Activated CD8-positive, alpha-beta memory T cell treated with anti-CD3 and anti-CD28 coated beads for 1 hour (primary cell): ENCODE measurements at places on chromosomes 16 and 17.

DNA sequence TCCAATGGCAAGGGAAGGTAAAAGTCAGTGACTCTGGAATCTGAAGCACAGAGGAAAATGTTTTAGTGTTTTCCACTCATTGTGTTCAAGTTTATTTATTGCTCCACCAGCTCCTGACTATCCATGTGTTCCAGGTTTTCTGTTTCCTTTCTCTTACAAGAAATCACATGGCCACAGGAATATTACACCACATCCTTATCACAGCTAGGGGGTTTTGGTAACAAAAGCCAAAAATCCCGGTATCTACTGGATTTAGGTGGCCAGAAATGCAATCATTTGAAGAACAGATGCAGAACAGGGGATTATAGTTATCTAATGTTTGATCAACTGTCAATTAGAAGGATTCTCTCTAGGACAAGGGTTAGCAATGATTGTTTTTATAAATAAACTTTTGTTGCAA is 47.9 kb downstream of the STH start:
- DNase-seq = no peak

DNA sequence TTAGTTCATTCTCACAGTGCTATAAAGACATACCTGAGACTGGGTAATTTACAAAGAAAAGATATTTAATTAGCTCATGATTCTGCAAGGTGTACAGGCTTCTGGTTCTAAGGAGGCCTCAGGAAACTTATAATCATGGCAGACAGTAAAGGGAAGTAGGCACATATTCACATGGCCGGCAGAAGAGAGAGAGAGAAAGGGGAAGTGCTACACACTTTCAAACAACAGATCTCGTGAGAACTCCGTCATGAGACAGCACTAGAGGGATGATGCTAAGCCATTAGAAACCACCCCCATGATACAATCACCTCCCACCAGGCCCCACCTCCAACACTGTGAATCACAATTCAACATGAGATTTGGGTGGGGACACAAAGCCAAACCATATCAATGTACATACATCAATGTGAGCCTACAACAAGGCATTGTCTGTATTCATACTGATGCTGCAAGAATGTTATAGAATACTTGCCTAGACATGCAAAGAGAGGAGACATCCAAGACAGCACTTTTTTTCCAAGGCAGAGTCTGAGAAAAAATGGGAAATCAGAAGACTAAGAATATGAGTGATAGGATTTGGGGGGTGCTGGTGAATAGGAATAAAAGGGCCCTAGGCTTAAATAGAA is 114.8 kb upstream of the XYLT1 start:
- DNase-seq = no peak

GRCh38 chr16:60704726-60705125 is 1331.5 kb downstream of the CDH8 start:
- no peak for DNase-seq

DNA sequence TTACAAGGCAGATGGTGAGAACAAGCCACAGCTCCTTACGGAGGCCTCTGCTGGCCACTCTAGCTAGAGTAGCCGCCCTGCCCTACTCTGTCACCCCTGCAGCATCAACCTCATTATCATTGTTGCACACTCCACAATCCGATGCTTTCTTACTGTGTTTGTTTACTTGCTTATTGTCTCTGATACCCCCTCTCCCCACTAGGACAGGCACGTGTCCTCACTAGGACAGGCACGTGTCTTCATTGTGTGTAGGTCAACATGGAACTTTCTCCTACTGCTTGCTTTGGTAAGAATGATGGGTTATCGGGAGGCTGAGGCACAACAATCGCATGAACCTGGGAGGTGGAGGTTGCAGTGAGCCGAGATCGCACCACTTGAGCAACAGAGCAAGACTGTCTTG is 63.9 kb downstream of the KNOP1 start:
- DNase-seq = no peak

DNA sequence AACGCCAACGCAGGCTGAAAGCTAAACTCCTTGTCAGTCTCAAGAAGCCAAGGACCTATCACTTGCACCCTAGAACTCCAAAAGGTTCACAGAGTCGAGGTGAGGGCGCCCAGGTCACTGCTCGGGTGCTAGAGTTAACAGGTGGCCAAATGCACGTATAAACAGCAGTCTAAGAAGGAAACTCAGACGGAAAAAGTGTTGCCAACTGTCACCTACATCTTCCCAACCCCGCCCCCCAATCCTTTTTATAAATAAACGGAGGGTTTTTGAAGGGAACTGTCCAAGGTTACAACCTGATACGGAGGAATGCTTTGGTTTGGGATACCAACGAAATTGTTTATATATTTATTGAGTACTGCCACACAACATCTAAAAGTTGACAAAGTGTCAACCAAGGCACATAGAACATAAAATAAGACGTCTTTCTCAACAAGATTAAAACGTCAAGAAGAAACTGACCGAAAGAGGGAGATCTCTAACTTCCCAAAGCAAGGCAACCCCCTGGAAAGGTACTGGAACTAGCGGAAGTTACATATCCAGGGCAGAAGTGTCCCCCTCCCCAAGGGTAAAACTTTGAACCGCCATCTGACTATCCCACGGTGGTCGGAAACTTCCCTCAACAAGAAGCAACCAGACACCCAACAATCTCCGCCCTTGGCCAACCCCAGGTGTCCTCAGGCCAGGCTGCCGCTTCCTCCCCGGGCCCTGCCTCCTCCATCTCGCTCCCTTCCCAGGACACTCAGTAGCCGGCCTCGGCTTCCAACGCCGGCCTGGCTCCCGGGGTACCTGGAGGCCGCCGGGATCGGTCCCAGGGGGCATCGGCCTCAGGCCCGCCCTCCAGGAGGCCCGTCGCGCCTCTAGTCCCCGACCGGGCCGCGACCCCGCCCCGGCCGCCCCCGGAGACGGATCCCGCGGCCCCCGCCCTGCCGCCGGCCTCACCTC is 982 bp downstream of the SPAG9 start:
- peak; percentile 24 for DNase-seq

DNA sequence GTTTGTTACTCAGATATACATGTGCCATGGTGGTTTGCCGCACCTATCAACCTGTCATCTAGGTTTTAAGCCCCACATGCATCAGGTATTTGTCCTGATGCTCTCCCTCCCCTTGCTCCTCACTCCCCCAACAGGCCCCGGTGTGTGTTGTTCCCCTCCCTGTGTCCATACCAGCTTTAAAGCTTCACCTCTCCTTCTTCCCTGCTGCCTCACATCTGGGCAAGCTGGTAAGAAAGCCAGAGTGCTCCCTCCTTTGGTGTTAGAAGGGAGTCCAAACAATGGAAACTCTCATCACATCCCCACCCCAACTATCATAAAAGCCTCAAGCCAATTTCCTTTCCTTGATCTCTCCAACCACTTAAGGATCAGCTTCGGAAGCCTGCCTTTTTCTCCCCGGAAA is 1115.6 kb upstream of the GOT2 start:
- DNase-seq = no peak

DNA sequence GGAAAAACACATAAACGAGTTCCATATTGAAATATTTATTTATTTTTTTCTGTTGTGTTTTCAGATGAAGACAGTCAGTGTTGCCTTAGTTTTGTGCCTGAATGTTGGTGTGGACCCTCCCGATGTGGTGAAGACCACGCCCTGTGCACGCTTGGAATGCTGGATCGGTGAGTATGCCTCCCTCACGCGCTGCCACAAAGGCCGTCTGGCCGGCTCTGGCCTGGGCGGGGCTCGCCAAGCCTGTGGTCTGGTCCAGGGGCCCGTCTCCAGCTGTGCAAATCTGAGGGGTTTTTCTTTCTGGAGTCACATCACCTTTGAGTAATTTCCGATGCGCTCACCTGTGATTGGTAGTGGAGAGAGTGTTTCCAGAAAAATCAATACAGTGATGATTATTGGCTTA is 81.0 kb downstream of the RPTOR start:
- no peak for DNase-seq

DNA sequence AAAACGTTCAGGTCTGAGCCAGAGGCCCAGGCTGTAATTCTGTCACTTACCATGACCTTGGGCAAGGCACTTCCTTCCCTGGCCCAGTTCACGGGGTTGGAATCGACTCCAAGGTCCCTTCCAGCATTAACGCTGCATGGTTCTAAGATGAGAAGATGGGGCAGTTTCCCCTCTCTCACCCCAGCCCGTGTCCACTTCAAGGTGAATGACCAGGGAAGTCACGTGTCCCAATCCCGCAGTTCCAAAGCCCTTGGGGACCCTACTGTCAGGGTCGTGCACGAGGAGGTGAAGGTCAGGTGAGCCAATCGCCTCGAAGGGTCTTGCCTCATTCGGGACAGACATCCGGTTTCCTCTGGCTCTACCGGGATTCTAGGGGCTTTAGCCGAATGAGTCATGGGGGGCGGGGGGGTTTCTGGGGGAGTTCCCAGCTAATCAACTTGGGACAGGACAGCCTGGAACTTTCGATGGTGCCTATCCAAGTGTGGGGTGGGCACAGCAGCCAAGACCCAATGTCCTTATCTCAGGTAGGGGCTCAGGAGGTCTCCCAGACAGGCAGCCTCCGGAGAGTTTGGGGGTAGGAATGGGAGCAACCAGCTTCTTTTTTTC is 762 bp upstream of the CSF3 start:
- DNase-seq = no peak

DNA sequence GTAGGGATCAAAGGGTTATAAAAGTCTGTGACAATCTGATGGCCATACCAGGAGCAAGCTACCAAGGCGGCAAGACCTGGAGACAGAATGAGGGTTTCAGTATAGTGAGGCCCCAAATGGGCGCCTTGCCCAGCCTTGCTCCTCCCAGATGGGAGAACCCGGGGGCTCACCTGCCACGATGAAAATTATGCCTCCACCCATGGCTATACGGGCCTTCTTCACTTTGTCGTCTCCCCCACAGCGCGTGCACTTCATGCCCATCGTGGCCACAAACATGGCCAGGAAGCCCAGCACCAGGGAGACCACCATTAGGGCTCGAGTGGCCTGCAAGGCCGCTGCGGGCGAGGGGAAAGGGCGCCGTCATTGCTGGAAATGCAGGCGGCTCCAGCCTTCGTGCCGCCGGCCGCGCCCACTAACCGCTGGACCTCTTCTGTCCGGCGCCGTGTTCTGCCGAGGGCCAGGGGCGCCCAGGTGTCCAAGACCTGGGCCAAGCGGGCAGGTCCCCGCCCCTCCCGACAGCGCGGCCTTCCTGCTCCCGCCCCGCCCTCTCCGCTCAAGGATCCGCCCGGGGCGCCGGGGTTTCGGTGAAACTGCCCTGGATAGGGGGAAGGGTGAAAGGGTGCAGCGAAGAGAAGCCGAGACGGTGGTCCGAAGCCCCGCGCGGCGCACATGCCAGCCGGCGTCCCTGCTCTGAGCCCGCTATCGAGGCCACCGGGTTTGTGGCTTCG is 1.5 kb downstream of the CLDN7 start:
- DNase-seq = no peak

DNA sequence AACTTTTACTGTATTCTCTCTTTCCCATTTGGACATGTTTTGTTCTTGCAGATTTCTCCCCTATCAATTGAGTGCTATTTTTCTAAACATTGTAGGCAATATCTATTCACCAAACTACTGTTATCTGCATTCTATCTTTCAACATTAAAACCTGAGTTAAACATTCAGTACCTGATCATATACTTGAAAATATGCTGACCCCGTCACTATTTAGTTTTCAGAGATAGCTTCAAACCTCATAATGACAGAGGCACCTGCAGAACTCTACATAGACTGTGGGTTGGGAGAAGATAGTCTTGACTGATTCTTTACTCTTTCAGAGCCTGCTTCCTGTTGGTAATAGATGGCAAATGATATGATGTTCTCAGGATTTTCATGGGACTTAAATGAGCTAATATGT is 965.7 kb upstream of the GOT2 start:
- no peak for DNase-seq

DNA sequence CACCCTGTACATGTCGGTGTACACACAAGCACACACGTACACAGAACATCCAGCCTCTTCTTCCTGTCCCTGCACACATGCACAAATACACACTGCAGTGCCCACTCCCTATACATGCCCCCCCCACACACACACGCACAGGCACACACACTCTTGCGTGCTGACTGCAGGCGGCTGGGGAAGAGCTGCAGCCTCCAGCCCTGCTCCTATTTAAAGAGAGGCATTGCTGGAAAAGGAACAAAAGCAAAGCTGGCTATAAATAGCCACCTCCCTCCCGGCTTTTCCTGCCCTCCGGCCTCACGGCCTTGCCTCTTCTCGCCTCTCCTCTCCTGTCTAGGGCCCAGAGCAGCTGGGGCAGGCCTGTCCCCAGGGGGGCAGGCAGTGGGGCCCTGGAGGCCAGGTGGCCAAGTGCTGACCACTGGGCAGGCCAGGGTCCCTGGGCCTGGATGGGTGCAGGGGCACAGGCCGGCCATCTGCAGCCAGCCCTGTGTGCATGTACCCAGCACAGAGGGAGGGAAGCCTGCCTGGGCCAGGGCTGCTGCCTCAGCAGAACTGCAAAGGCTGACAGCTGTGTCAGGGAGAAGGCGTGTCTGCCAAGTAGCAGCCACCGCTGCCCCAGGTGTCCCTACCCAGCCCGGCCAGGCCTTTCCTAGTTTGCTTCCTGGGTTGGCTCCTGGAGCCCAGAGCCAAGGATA is 25.4 kb downstream of the RTN4RL1 start:
- no peak for DNase-seq

GRCh38 chr17:40180694-40181093 is 3.4 kb downstream of the RAPGEFL1 start:
- no peak for DNase-seq
